CD4-positive, alpha-beta T cell treated with Interleukin-12 subunit alpha and Interleukin-12 subunit beta, for 1 hour (primary cell): ENCODE measurements at places on chromosomes 11 and 22.

GRCh38 chr11:103649401-103649895 lies 387.0 kb upstream of the DDI1 start:
- DNase-seq, result no peak

GRCh38 chr11:124543554-124543953 lies at the start of gene OR8B12:
OR8B12 (minus strand) TSS chr11:124543654; CDS start chr11:124543654, 0 bp downstream.
- DNase-seq, result no peak

DNA sequence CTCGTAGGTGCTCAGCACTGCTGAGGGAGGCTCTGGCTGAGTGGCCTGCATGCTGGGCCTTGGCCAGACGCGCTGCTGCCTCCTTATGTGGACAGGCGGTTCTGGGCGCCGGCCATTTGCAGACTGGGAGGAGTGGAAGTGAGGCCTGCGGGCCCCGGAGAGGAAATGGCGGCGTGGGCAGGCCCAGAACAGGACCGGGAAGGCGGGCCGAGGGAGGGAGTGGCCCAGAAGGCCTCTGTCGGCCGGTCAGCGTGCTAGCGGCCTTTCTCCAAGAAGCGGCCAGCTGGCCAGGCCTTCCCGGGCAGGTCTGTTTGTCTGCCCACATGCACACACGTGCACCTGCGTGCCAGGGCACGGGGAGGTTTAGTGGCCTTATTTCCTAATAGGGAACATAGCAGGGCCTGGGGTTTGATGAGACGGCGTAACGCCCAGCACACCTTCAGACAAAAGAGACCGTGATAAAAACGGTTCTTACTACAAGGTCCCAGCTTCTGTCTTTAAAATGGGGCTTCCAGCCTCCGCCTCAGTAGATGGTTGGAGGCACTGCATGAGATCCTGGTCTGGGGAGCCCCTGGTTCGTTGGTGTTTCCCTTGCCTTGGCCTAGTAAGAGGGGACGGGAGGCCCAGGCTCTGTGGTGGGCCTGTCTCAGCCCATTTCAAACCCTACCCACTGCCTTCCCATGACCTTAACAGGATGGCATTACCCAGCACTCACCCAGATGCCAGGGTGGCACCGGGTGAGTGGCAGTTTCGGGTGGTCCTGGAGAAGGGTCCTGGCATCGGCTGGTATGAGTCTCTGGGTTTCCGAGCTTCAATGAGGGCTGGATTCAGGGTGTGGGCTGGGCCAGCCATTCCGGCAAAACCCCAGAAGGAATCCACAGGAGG lies 65.1 kb upstream of the PPARA start:
- no peak for DNase-seq

- no peak for DNase-seq
Observed at GRCh38 chr11:133118563-133119268, 413.6 kb downstream of the OPCML start.

- peak; percentile 84 for DNase-seq
Observed at GRCh38 chr22:38317122-38317994, at the start of gene CSNK1E. CSNK1E (minus strand) TSS chr22:38317433; CDS start chr22:38314157, 3,276 bp downstream.

DNA sequence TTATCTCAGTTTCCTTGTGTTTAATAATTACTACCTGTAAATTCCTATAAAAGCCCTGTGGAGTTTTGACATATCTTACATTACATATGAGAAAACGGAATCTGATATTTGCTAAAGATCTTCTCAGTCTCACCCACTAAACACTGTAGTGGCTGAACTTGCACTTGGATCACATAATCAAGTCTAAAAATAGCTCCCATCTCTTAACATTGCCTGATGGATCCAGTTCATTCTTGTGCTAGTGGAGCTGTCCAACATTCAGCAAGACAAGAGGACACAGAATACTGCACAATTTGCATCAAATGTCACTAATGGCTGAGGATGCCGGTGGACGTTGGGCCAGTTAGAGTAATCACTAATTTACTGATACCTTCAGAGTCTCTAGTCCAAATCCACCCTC lies 569.9 kb upstream of the ANO5 start:
- DNase-seq, result no peak

GRCh38 chr11:122861631-122862030 lies 20.9 kb upstream of the JHY start:
- DNase-seq, result no peak

- DNase-seq, result peak; percentile 61
Observed at GRCh38 chr11:44110231-44110679, 14.8 kb downstream of the EXT2 start.

- DNase-seq, result no peak
Observed at GRCh38 chr11:30310623-30311022, 12.3 kb upstream of the ARL14EP start.

GRCh38 chr22:49975543-49976389 lies 15.2 kb downstream of the PIM3 start:
- DNase-seq, result peak; percentile 21

GRCh38 chr11:73787051-73787642 lies 527 bp upstream of the MRPL48 start:
- no peak for DNase-seq

GRCh38 chr11:110526323-110526722 lies 96.6 kb downstream of the FDX1 start:
- peak; percentile 11 for DNase-seq

DNA sequence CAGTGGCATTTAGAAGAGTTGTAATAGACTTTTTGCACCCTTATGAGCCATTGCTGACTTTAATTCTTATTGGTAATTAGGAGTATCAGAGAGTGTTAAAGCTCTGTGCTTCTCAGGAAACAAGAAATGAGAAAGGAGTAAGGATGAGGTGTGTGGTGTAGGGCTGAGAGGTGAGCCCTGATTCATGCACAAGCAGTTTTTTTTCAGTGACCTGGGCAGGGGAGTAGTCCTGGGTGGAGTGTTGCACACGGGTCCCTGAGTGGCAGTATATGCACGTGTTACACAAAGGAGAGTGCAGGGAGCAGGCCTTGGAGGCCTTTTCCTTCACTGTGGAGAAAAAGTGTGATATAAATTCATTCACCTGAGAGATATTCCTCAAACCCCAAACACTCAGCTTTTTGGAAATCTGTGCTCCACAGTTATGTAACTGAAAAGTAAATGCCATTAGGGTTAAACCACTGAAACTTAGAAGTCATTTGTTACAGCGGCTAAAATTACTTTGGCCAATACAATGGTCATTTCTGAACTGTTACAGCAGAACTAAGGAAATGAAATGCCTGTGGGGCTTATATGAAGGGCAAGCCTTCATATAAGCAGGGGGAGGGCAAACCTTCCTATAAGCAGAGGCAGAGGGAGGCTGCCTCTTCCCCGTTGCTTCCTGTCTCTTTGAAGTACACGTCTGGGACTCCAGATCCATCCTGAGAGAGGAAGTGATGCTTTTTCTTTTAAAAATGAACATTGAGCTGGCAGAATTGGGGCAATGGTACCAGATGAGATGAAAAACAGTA lies 62.6 kb upstream of the OLFML1 start:
- no peak for DNase-seq

- DNase-seq, result no peak
Observed at GRCh38 chr11:33291004-33291777, 34.0 kb downstream of the HIPK3 start.

GRCh38 chr11:50174975-50175374 lies 142.3 kb downstream of the OR4C45 start:
- DNase-seq, result no peak

DNA sequence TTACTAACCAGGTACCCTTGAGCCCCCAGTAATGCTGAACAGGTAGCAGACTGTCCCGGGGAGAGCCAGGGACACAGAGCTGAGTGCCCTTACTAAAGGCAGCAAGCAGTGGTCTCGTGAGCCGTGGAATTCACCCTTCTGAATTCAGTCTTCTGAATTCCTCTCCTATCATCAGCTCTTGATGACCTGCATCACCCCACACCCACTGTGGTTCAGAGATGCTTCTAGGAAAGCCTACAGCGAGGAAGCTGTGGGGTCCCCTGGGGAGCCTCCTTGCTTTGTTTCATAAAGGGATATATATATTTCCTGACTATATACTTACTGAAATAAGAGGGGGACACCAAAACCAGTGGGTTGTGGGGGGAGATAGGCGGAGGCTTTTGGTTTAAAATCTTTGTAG lies 2.6 kb downstream of the SPATA19 start:
- DNase-seq, result no peak

DNA sequence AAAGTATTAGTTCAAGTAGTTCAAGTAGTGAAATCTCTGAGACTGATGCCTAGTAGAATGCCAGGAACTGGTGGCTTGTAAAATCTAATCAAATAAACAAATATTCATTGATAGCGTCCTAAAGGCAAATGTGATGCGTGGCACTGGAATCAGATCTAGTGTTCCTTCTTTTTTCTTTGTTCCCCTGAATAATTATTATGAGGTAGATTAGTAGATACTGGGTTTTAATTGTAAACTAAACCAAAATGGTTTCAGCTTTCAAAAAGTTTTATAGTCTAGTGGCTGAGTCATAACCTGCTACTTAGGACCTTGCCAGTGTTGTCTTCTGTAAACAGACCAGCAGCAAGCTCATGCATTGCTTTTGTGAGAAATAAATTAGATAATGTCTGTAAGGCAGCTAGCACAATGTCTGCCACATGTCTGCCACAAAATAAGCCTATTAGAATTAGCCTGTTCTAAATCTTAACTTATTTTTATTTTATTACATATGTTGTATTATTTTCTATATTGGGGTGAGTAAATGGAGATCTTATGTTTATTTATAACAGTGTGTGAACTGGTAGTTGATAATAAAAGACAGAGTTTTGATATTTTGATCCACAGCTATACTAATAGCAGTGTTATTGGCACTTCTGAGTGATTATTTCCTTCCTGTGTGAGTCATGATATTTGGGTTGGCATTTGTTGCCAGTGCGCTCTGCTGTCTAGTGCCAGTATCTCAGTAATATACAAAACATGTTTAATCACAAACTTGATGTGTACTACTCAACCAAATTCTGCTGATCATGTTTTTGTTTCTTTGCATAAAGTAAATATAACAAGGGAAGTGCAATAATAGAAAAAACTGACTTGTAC lies 135.7 kb downstream of the TMEM135 start:
- peak; percentile 3 for DNase-seq

DNA sequence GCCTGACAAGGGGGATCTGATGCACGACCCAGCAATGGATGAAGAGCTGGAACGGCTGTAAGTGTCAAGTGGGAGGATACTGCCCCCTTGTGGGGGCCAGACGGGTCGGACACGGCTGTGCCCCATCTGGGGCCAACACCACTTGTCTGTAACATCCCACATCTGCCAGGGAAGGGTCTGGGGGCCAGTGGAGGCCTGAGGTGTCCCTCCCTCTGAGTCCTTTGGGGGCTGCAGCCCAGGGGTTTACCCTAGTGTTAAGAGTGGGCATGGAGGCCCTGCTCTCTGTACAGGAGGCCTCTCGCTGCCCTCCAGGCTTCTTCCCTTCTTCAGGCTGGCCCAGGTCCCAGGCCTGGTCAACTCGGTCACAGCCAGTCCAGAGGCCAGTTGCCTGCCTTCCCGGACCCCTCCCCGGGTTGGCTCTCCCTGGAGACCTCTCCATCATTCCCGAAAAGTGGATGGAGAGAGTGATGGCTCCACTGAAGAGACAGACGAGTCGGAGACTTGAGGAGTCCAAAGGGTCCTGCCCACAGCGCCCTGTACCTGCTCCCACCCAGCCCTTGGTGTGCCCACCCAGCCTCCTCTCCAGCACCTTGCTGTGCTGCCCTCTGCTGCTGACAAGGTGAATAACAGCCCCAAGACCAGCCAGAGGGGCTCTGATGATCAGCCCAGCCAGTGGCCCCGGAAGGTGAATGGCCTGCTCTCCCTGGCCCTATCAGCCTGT lies 15.4 kb downstream of the ARFGAP2 start:
- peak; percentile 63 for DNase-seq

DNA sequence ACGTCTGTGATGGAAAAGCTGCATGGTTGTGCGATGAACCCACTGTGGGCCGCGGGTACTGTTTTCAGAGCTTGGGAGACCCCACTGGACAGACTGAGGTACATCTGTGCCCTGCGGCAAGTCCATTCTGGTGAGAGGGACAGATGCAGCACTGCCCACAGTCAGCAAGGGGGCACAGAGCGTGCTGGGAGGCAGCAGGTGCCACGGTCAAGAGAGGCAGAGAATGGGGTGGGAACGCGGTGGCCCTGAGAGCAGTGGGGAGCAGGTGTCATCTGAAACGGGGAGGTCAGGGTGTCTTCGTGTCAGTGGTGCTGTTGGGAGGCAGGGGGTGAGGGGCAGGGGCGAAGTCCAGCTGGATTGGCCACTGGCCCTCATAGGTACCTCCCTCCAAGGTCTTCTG lies 32.0 kb downstream of the TBC1D22A start:
- no peak for DNase-seq

DNA sequence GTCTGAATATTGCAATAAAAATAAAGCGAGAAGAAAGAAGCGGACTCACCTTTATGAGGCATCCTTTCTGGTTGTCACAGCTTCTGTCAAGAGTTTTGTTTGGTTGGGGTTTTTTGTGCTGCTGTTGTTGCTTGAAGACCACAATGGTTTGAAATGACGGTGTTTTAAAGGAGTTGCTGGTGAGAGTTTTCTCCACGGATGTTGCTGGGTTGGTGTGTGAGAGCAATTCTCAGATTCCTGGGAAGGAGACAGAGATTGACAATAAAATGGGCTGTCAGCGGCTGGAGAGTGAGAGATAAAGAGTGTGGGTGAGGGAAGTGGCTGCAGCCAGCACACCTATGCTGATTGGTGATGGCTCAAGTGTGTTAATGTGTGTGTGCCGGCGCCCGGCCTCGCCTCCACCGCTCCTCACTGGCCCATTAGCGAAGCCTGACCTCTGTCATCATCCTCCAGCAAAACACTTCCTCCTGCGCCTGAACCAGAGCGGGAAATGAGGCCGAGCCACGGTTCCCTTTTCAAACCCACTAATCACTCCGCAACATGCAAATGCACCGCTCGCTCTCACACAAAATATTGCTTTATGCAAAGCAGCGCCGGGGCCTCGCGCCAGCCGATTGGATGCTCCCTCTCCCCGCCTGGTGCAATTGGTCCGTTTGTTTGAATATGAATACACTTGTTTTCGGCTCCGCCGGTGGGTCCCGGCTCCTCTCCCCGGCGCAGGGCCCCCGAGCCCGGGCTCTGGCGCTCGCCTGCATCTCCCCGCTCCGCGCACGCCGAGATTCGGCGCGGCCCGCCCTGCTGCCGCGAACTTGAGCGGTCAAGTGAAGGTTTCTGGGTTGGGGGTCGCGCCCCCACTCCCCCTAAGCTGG lies at the start of gene PAX6:
PAX6 (minus strand) TSS at position 544 of the 869 bp plus-strand sequence. CDS start 4,911 bp downstream, outside the sequence.
- DNase-seq, result peak; percentile 41

DNA sequence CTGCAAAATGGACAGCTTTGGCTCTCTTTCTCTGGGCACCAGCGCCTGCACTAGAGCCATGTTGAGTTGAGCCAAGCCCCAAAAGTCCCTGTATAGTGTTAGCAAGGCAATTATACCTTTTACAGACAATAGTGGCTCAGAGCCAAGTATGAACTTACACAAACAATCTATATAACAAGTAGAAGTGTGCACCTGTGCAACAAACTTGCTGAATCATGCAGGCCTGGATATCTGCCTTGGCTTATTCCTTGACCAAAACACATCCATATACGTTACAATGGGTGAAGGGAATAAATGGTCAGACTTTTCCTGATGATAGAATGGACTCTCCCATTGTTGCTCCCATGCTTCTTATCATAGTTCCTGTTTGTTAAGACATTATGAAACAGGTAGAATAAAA lies 3.8 kb upstream of the OR52I2 start:
- DNase-seq, result no peak
